ENCODE measurements at places on chromosomes 5 and 9. TPM values are rescaled to one million over a fixed set of nuclear protein-coding genes. Genes with fewer than 3 reads are reported as not detected.

The FOXD4L3 gene
- total RNA-seq, result not detected

The TPM2 gene
- 17.1 TPM for total RNA-seq

The CEL gene
- 0.44 TPM for total RNA-seq

The ANKRD34B gene
- not detected for total RNA-seq

The OBP2B gene
- not detected for total RNA-seq

The PDE6A gene
- total RNA-seq, result 0.06 TPM

The ADAMTS2 gene
- total RNA-seq, result 0.88 TPM

The PCSK1 gene
- 0.81 TPM for total RNA-seq

The KIF20A gene
- total RNA-seq, result 43.3 TPM

The DMRT3 gene
- total RNA-seq, result not detected
